ENCODE measurements at places on chromosomes 13 and 19.

DNA sequence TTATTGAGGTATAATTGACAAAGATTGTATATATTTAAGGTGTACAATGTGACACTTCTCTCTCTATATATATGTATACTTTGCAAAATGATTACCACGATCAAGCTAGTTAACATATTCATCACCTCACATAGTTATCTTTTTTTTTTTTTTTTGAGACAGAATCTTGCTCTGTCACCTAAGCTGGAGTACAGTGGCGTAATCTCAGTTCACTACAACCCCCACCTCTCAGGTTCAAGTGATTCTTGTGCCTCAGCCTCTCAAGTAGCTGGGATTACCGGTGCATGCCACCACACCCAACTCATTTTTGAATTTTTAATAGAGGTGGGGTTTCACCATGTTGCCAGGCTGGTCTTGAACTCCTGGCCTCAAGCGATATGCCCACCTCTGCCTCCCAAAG, 3.7 kb downstream of the ZSCAN4 start:
- H3K36me3 ChIP-seq = no peaks in the 10 kb centered on the region
- no peak overlapping the region for H3K27ac ChIP-seq
- DNase-seq = no peak
- H3K4me3 ChIP-seq = no peak overlapping the region
- H3K4me1 ChIP-seq = no peaks in the 10 kb centered on the region

DNA sequence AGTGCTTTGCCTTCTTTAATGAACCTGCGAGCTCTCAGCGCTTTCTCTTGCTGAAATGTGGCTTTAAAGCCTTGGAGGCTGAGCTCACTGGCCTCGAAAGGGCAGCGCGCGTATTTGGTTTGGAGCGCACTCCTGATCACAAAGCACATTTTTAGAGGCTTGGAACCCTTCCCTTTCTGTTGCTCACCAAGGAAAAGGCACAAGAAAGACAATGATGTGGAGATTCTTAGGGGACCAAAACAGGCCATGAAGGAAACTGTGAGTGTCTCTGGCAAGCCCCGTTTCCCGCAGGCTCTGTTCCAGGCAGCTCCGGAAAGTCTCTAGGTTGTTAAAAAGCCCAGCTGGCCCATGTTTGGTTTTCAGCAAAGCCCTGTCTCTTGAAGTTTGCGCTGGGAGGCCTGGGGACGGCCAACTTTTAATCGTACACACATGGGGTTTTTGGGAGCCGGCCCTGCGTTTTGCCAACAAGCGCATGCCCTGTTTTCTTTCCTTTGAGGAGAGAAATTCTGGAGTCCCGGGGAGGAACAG, 9.4 kb upstream of the SPC24 start:
- no peak for DNase-seq
- H3K4me3 ChIP-seq = no peak overlapping the region
- H3K36me3 ChIP-seq = peaks cover 1% of the 10 kb centered on the region
- H3K27ac ChIP-seq = no peak overlapping the region

DNA sequence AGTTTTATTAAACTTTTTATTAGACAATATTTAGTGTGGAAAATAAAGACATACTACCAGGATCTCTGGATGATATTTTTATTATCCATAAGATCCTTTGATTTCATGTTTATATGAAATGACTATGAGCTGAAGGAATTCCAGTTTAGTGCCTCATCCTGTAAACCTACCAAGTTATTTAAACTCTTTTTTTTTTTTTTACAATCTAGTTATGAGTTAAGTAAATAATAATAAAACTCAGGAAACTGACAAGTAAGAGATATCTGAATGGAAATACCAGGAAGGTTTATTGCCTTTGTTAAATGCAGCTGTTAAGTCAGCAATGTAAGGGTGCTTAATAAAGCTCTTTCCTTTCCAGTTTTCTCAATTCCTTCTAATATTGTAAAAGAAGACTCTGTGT, 53.9 kb downstream of the RXFP2 start:
- no peaks in the 10 kb centered on the region for H3K4me1 ChIP-seq
- H3K4me3 ChIP-seq = no peak overlapping the region
- DNase-seq = no peak
- H3K27ac ChIP-seq = no peak overlapping the region

DNA sequence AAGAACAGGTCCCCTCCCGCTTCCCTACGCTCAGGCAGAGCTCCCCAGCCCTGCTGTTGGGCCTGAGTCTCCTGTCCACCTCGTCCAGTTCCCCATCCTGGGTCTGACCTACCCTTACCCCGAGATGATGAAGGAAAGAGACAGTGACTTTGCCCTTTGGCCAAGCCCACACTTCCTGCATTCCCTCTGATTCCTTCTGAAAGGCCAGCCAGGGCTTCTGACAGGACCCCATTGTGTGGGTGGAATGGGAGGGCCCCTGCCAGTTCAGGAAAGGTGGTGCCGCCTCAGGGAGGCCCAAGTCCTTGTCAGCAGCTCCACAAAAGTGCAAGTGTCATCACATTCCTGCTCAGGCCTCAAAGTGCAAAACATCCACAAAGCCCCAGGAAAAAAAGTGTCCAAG, 177.8 kb downstream of the PAN3 start:
- DNase-seq = no peak
- peaks cover 20% of the 10 kb centered on the region for H3K36me3 ChIP-seq
- H3K4me3 ChIP-seq = no peak overlapping the region

DNA sequence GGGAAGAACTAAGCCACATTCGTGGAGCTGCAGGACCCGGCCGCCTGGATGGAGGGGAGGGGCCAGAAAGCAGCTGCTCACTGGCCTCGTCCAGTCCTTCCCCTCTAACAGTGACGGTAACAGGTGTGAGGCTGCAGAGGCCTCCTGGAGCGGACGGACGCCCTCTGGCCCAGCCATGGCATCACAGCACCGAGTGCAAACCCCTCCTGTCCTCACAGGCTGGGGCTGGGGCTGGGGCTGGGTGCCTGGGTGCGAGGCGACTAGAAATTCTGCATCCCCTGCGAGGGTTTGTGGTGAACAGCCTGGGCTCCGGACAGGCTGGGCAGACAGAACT, 3.6 kb downstream of the MICOS13 start:
- DNase-seq = no peak
- H3K27ac ChIP-seq = no peak overlapping the region
- no peaks in the 10 kb centered on the region for H3K27me3 ChIP-seq
- H3K4me1 ChIP-seq = peaks cover 14% of the 10 kb centered on the region
- no peak overlapping the region for H3K4me3 ChIP-seq
- peaks cover 45% of the 10 kb centered on the region for H3K36me3 ChIP-seq

DNA sequence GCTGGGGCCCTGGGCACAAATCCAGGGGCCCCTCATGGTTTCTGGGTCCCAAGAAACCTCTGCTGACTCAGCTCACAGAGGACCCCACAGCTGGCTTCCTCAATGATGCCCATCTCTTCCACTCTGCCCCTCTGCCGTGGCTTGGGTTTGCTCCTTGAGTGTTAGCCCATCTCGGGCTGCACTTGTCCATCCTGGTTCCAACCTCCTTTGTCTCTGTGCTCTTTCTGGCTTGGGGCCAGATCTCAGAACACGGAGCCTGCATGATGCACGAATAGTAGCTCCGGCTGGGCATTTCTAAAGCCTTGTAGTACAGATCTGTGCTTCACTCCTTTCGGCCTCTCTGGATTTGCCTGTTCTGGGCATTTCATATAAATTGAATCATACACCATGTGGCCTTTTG, 53.8 kb downstream of the F2RL3 start:
- H3K36me3 ChIP-seq = no peaks in the 10 kb centered on the region
- H3K4me1 ChIP-seq = no peaks in the 10 kb centered on the region
- H3K27me3 ChIP-seq = peaks cover 12% of the 10 kb centered on the region
- no peak for DNase-seq

GRCh38 chr13:38686577-38687245, at the start of gene FREM2:
FREM2 (plus strand) TSS chr13:38687077; CDS start chr13:38687345, 268 bp downstream.
- no peaks in the 10 kb centered on the region for H3K36me3 ChIP-seq
- H3K27ac ChIP-seq = no peak within 1 kb of the TSS
- H3K27me3 ChIP-seq = peaks cover 45% of the 10 kb centered on the region
- no peak within 1 kb of the TSS for H3K4me3 ChIP-seq
- peaks cover 5% of the 10 kb centered on the region for H3K4me1 ChIP-seq
- DNase-seq = no peak

DNA sequence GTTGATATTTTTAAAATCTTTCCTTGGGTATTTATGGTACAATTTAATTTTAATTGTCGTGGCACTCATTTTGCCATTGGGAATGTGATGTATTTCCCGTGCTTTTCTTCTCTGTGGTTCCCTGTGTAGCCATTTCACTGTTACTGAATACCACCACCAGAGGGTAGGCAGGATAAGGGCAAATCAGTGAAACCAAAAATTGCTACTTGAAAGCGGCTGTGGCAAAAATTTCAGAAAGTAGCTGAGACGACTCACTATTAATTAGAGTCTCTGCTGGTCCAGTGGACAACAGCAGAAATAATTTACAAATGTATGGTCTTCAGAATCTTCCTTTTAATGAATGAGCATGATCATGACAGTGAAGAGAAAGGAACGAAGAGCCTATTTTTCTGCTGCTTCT, 34.4 kb upstream of the MIR17HG start:
- no peaks in the 10 kb centered on the region for H3K36me3 ChIP-seq
- H3K27me3 ChIP-seq = no peaks in the 10 kb centered on the region
- H3K27ac ChIP-seq = no peak overlapping the region
- no peak for DNase-seq
- H3K4me1 ChIP-seq = peaks cover 7% of the 10 kb centered on the region

DNA sequence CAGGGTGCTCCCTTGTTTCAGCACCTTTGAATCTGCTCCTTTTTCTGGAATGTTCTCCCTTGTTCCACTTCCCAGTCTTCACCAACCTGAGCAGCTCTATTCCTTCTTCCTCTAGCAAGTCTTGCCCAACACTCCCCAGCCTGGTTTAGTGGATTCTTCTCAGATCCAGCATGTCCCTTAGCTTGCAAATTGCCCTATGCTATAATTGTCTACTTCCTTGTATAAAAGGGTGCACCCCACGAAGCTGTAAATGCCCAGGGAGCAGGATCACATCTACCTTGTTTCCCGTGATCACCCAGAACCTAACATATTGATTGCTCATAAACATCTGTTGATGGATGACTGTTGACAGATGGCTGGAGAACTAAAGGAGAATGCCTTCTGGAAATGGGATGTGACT, 93.2 kb upstream of the C1QTNF9B start:
- H3K36me3 ChIP-seq = no peaks in the 10 kb centered on the region
- no peak overlapping the region for H3K4me3 ChIP-seq
- no peaks in the 10 kb centered on the region for H3K4me1 ChIP-seq
- no peak overlapping the region for H3K27ac ChIP-seq

DNA sequence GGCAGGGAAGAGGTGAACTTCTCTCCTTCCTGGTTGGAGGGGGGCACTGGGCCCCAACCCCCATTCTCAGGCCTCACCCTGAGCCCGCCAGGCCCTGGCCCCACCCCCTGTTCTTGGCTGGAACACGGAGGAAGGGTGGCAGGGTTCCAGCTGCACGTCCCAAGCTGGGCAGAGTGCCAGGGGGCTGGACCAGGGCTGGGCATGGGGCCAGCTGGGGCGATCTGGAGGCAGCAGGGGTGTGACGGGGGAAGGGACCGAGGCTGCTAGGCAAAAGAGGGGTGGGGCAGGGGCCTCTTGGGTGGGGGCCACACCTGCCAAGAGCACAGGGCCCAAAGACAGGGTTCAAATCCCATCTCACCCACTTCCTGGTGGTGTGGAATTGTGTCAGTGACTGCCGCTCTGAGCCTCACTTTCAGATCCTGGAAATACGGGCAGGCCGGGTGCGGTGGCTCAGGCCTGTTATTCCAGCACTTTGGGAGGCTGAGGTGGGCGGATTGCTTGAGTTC, 2.2 kb downstream of the HIF3A start:
- peaks cover 2% of the 10 kb centered on the region for H3K4me1 ChIP-seq
- no peak for DNase-seq
- H3K36me3 ChIP-seq = no peaks in the 10 kb centered on the region
- no peak overlapping the region for H3K4me3 ChIP-seq
- peaks cover 64% of the 10 kb centered on the region for H3K27me3 ChIP-seq

DNA sequence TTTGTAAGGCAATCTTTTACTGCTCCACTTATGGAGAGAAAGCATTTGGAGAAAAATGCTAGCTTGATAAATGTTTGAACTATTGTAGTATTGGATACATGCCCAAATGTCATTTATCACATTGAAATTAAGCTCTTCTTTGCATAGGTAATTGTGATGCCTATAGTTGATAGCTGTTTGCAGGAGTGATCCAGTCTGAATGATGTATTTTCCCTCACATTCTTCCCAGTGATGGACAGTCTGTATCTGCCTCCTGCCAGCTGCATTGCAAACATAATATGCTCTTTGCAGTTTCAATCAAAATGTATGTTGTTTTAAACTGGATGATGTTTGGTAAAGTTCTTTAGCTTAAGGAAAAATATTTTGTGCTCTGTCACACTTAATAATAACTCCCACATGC, 89.8 kb downstream of the EDNRB start:
- DNase-seq = no peak
- H3K27me3 ChIP-seq = no peaks in the 10 kb centered on the region
- H3K4me3 ChIP-seq = no peak overlapping the region
- no peak overlapping the region for H3K27ac ChIP-seq
- no peaks in the 10 kb centered on the region for H3K4me1 ChIP-seq

Data from stimulated activated naive B cell treated with anti-CD40 and anti-IgM and Interleukin-4, amounts not matched to agents 10 μg/mL and 1 μg/mL and 100 μg/mL, for 72 hours (primary cell).